Stimulated activated naive CD4-positive, alpha-beta T cell treated with Interleukin-2 at 50 U/mL for 16 hours (primary cell): ENCODE measurements at places on chromosomes 13 and 19.

- no peak for DNase-seq
These were observed 895 bp downstream of the B3GNT8 start for GRCh38 chr19:41426116-41426841.

GRCh38 chr19:51570962-51571575, at the start of gene ZNF175:
TSS of gene ZNF175 (plus strand) at chr19:51571283. CDS start at chr19:51573330, 2,047 bp downstream.
- peak; percentile 83 for DNase-seq

DNA sequence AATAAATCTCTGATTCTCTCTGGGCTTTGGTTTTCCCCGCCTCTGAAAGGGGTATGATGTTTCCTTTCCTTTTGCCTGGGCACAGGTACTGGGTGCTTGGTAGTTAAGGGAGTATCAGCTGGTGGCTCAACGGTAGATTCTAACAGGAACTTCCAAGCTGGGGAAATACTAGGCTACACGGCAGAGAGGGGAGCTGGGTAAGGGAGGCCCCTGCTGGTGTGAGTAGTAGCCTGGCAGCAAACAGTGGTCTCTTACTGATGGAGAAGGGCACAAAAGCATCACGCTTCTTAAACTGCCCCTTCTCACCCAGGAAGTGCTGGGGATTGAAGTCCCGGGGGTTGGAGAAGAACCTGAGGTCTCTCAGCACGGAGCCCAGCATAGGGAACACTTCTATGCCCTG, 26.9 kb upstream of the CYP2A7 start:
- no peak for DNase-seq

GRCh38 chr13:29530901-29531300, 64.6 kb downstream of the SLC7A1 start:
- no peak for DNase-seq

DNA sequence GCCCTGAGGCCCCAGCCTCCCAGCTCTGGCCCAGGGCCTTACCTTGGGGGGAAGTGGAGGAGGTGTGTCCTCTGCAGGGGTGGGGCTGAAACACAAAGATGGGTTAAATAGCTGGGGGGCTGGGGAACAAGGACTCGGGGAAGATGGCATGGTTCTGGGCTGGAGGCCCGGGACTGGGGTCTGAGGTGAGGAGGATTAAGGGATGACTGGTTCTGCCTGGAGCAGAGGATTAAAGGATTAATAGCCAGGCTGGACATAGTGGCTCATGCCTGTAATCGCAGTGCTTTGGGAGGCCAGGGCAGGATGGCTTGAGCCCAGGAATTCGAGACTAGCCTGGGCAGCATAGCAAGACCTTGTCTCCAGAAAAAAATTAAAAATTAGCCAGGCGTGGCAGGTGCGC, 11.6 kb downstream of the MAP4K1 start:
- DNase-seq: no peak

GRCh38 chr19:36113894-36114720, 568 bp downstream of the POLR2I start:
- DNase-seq: no peak

DNA sequence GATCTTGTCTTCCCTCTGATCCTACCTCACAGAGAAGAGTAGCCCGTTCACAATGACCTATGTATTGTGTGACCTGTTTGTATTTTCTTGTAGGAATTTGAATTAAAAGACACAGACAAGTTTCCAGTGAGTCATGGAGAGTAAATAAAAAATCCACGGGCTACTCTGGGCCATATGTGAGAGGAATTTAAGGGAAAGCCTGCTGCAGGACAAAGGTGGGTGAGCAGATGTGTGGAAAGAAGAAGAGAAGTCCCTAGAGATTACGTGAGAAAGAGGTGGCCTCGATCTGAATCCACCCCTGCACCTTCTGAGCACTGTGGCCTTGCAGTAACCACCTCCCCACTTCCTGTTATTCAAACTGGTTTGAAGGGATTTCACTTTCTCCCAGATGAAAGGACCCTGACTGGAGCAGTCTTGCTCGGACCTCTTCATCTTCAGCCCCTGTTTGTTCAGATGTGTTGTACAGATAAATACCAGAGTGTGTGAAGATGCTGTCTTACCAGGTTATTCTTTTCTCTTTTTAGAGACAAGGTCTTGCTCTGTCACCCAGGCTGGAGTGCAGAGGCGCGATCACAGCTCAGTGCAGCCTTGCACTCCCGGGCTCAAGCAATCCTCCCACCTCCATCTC, 205.4 kb downstream of the PDS5B start:
- no peak for DNase-seq

DNA sequence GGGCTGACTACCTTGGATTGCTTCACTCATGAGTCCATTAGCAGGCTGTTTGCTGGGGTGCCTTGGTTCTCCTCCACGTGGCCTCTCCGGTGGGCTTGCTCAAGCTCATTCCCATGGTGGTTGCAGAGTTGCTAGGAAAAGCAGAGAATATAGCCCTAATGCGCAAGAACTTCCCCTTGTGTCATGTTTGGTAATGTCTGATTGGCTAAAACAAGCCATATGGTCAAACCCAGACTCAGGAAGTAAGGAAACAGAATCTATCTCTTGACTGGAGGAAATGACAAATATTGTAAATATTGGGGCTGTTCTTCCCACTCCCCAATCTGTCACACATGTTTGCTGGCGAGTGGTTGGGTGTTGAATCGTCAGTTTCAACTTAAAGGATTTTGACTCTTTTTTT, 12.1 kb downstream of the NFILZ start:
- no peak for DNase-seq

DNA sequence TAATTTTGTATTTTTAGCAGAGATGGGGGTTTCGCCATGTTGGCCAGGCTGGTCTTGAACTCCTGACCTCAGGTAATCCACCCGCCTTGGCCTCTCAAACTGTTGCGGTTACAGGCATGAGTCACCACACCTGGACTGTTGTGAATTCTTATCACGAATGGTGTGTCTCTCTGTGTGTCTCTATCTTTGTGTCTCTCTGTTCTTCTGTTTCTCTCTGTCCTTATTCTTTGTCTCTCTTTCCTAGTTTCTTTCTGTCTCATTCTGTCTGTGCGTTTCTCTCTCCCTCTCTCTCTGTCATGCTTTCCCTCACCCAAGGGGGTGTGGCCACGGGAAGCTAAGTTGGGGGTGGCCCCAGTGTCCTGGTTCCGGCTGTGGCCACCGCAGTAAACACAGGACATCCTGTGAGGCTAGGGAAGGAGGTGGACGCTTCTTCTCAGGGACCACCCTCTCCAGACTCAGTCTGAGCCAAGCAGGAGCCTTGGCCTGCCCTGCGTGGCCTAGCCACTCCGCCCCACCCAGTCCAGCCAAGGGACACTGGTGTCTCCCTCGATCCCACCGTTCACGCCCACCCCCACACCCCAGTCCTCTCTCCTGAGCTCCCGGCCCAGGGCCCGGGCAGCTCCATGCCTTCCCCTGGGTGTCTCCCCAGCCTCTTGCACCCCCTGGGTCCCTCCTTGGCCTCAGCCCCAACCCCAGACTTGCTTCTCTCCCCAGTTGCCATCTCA, 3.9 kb upstream of the PRX start:
- DNase-seq: no peak

- DNase-seq: no peak
These were observed 9.2 kb downstream of the PGPEP1 start for GRCh38 chr19:18349524-18350128.

GRCh38 chr19:37563518-37563917, 31.1 kb downstream of the ZNF571 start:
- no peak for DNase-seq

GRCh38 chr13:48123812-48124211, 28.9 kb upstream of the MED4 start:
- DNase-seq: no peak

DNA sequence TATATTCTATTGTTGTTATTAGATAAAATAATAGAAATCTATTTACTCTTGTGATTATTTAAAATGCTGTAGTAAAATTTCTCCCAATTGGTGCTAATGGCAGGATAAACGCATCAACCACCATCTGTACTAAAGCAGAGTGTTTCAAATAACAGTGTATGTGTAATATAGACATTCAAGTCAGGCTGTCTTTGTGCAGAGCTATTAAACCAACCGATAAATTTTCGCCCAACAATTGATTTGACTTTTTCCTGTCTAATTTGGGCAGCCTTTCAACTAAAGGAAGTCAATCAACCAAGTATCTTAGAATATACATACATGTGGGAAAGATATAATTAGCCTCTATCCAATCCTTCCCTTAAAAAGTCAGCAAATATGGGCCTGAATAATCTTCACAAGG, 5.8 kb downstream of the AMER2 start:
- DNase-seq: no peak

DNA sequence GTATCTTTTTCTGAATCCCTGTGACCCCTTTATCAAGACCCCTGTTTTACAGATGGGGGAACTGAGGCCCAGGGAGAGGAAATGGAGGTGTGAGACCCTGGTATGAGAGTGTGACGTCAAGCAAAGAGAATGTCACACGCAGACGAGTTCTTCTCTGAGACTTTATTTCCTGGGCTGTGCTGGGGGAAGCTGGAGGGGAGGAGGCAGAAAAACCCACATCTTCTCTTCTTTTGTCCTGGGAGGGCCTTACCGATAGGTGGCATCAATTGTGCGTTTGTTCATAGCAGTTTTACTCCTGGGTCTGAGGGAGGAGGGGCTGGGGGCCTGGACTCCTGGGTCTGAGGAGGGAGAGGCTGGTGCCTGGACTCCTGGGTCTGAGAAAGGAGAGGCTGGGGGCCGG, 4.9 kb upstream of the KLK15 start:
- no peak for DNase-seq

GRCh38 chr19:38478273-38478971, 44.9 kb downstream of the RYR1 start:
- DNase-seq: no peak
